ENCODE measurements at places on chromosomes 12 and 14. TPM values are rescaled to one million over a fixed set of nuclear protein-coding genes. Genes with fewer than 3 reads are reported as not detected.
A peak's percentile ranks its signal among the peaks of the same experiment; 100 is the strongest.

GRCh38 chr12:115377779-115378178 lies 693.8 kb upstream of the TBX3 start:
- no peak overlapping the region for H3K4me3 ChIP-seq
- no peak for DNase-seq
- no peak overlapping the region for H3K27ac ChIP-seq
- H3K27me3 ChIP-seq, result no peaks in the 10 kb centered on the region

DNA sequence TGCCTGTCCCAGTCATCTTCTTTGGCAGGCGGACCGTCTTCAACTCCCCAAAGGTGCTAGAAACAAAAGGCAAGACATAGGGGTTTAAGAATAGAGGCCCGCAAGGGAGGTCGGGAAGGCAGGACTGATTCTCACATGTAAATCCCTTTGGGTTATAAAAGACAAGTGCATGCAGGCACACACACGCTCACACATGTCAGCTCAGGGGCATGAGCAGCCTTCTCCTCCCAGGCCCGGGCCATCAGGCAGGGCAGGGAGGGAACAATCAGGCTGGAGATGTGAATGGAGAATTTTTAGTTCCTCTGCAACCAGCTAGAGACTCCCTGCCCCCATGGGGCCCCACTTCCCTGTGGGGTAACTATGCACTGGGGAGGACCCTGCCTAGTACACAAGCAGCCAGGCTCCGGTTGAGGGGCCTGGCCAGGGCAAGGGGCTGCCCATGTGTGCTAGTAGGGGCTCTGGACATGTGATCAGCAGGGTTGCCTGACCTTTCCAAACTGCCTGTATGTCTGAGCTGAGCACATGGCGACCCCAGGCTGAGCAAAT lies 107.2 kb downstream of the RBM19 start:
- DNase-seq, result no peak
- no peaks in the 10 kb centered on the region for H3K27me3 ChIP-seq
- peaks cover 16% of the 10 kb centered on the region for H3K36me3 ChIP-seq
- peaks cover 8% of the 10 kb centered on the region for H3K4me1 ChIP-seq
- no peak overlapping the region for H3K4me3 ChIP-seq
- no peak overlapping the region for H3K27ac ChIP-seq

DNA sequence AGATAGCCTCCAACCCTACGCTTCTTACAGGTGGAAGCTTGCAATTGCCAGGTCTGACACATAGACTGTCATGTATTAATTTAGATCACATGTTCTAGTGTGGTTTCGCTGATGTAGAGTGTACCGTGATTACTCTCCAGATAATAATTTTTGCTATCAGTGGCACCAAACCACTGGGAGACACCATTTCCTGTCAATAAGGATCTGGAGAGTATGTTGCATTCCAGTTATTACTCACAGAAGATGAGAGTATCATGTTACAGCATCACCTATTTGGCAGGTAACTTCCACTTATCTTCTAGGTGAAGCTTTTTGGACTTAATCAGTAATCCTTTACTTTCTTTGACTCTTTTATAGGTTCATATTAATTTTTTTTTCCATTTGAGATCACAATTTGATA lies 147.2 kb downstream of the HELB start:
- H3K36me3 ChIP-seq, result no peaks in the 10 kb centered on the region
- no peak overlapping the region for H3K4me3 ChIP-seq
- H3K27me3 ChIP-seq, result no peaks in the 10 kb centered on the region
- DNase-seq, result peak; percentile 30
- no peaks in the 10 kb centered on the region for H3K4me1 ChIP-seq

- no peak overlapping the region for H3K27ac ChIP-seq
- H3K4me1 ChIP-seq, result no peaks in the 10 kb centered on the region
- no peak overlapping the region for H3K4me3 ChIP-seq
- DNase-seq, result no peak
- H3K27me3 ChIP-seq, result no peaks in the 10 kb centered on the region
Observed at GRCh38 chr14:63367742-63368364, 49.1 kb upstream of the GPHB5 start.

DNA sequence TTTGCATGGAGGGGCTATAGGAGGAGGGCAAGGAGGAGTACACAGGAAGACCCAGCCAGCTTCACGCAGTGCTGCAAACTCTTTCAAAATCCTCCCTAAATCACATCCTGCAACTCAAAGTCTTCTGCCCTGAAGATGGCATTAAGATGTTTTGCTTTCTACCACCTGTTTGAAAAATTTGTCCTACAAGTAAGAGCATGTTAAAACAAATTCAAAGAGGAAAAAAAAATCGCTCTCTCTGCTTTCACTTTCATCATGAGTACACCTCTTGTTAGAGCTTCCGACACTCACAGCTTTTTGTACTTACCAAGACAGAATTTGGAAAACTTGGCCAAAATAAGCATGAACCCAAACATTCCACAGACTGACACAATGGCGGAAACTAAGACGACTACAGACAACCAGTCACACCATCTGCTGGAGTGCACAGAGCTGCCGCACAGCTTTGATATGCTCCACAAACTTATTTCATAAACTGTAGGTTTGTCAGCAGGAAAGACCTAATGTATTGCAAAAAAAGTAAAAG lies 21.3 kb downstream of the GCH1 start:
- peak overlapping the region; percentile 89 for H3K27ac ChIP-seq
- peak; percentile 65 for DNase-seq
- no peaks in the 10 kb centered on the region for H3K27me3 ChIP-seq
- H3K36me3 ChIP-seq, result no peaks in the 10 kb centered on the region
- peaks cover 11% of the 10 kb centered on the region for H3K4me1 ChIP-seq

- no peak overlapping the region for H3K4me3 ChIP-seq
- DNase-seq, result no peak
- no peaks in the 10 kb centered on the region for H3K27me3 ChIP-seq
- H3K27ac ChIP-seq, result peak overlapping the region; percentile 63
- peaks cover 69% of the 10 kb centered on the region for H3K36me3 ChIP-seq
- no peaks in the 10 kb centered on the region for H3K4me1 ChIP-seq
Observed at GRCh38 chr12:48151103-48151771, 6.1 kb downstream of the ASB8 start.

- peaks cover 11% of the 10 kb centered on the region for H3K36me3 ChIP-seq
- H3K27ac ChIP-seq, result peak overlapping the region; percentile 75
- H3K4me1 ChIP-seq, result peaks cover 40% of the 10 kb centered on the region
Observed at GRCh38 chr14:75554482-75554881, 23.9 kb upstream of the FLVCR2 start.

- no peak overlapping the region for H3K27ac ChIP-seq
- DNase-seq, result no peak
- H3K4me3 ChIP-seq, result no peak overlapping the region
- peaks cover 36% of the 10 kb centered on the region for H3K27me3 ChIP-seq
- no peaks in the 10 kb centered on the region for H3K36me3 ChIP-seq
Observed at GRCh38 chr14:101132051-101132571, 228.6 kb upstream of the RTL1 start.

GRCh38 chr14:93269341-93270068 lies 62.4 kb downstream of the UBR7 start:
- H3K27me3 ChIP-seq, result no peaks in the 10 kb centered on the region
- no peak overlapping the region for H3K4me3 ChIP-seq
- H3K4me1 ChIP-seq, result peaks cover 5% of the 10 kb centered on the region

- H3K27me3 ChIP-seq, result no peaks in the 10 kb centered on the region
- H3K27ac ChIP-seq, result no peak overlapping the region
- H3K4me1 ChIP-seq, result no peaks in the 10 kb centered on the region
- no peak for DNase-seq
- no peak overlapping the region for H3K4me3 ChIP-seq
Observed at GRCh38 chr14:99254328-99255009, 17.5 kb downstream of the BCL11B start.

DNA sequence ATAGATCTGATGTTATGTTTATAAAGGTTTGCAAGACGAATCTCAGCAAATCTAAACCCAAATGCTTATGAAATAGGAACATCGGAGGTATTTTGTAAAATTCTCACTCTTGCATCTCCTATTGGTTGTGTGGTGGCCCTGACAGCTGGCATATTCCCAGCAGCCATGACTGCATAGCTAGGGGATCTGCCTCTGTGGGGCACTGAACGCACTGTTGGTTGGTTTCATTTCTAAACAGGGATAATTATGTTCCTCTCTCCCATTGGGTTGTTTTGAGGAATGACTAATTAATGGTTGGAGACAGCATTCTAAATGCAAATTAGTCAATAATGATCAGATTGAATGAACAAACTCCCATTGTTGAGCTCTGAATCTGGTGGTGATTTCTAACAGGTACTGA lies 2.7 kb upstream of the BEST3 start:
- H3K36me3 ChIP-seq, result no peaks in the 10 kb centered on the region
- H3K4me3 ChIP-seq, result no peak overlapping the region
- no peaks in the 10 kb centered on the region for H3K4me1 ChIP-seq

DNA sequence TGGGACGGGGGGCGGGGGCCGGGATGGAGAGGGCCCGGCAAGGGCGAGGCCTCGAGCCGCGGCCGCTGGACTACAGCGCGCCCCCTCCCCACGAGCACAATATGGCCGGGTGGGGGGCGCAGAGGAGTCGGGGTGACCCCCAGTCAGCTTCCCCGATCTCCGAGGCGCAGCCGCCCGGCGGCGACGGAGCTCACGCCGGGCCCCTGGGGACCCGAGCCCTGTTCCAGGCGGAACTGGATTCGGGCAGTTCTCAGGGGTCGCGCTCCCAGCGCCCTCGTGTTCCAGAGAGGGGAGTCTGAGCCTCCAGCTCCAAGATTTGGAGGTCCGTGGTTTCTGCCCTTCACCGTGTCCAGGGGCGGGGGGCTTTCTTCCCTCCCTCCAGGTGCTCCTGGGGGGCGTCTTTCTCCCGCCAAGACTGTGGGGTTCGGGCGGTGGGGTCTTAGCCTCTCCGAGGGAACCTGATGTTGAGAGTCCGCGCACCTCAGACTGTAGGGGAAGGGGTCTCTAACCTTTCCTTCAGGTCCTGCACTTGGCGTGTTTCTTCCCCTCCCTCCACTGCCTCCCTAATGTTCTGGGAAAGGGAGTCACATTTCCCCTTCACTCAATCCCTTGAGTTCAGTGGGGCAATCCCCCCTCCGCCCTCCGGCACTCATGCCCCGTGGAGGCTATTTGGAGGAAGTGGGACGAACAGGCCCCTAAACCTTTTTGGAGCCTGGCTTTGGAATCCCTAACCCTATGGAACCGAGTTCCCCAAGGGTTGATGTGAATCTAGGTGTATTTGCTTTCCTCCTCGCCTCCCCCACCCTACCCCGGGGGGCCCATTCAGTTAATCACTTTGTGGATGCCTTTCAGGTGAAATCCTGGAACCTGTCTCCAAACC lies 584 bp downstream of the ACVR1B start:
- no peak for DNase-seq
- H3K27ac ChIP-seq, result peak overlapping the region; percentile 87
- H3K4me1 ChIP-seq, result peaks cover 36% of the 10 kb centered on the region
- peaks cover 12% of the 10 kb centered on the region for H3K27me3 ChIP-seq

DNA sequence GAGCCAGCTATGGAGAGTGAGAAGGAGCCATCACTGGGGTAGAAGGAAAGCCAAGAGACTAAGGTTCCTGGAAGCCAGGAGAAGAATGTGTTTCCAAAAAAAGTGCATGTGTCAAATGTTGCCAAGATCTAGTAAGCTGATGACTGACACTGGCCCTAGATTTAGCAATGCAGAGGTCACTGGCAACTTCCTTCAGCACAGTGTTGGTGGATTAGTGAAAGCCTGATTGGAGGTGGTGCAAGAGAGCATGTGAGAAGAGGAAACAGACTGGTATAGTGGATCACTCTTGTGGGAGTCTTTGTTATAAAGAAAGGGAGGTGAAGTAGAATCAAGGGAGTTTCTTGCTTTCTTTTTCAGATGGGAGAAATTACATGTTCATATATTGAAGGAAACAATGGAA lies 34.1 kb upstream of the CHGA start:
- no peaks in the 10 kb centered on the region for H3K36me3 ChIP-seq
- no peak overlapping the region for H3K27ac ChIP-seq
- peaks cover 59% of the 10 kb centered on the region for H3K27me3 ChIP-seq
- H3K4me3 ChIP-seq, result no peak overlapping the region
- H3K4me1 ChIP-seq, result no peaks in the 10 kb centered on the region

GRCh38 chr12:91417650-91418049 lies 235.0 kb upstream of the DCN start:
- H3K27ac ChIP-seq, result no peak overlapping the region
- no peaks in the 10 kb centered on the region for H3K36me3 ChIP-seq
- no peaks in the 10 kb centered on the region for H3K27me3 ChIP-seq
- H3K4me3 ChIP-seq, result no peak overlapping the region
- H3K4me1 ChIP-seq, result peaks cover 19% of the 10 kb centered on the region

- no peak for DNase-seq
- H3K4me3 ChIP-seq, result no peak overlapping the region
- H3K4me1 ChIP-seq, result peaks cover 3% of the 10 kb centered on the region
- H3K36me3 ChIP-seq, result no peaks in the 10 kb centered on the region
- H3K27me3 ChIP-seq, result peaks cover 45% of the 10 kb centered on the region
Observed at GRCh38 chr12:53924521-53925405, 13.9 kb upstream of the HOXC13 start.

- peak overlapping the region; percentile 90 for H3K27ac ChIP-seq
- no peaks in the 10 kb centered on the region for H3K27me3 ChIP-seq
- peak; percentile 11 for DNase-seq
- H3K4me1 ChIP-seq, result peaks cover 5% of the 10 kb centered on the region
Observed at GRCh38 chr12:122022393-122023338, 982 bp downstream of the BCL7A start.

DNA sequence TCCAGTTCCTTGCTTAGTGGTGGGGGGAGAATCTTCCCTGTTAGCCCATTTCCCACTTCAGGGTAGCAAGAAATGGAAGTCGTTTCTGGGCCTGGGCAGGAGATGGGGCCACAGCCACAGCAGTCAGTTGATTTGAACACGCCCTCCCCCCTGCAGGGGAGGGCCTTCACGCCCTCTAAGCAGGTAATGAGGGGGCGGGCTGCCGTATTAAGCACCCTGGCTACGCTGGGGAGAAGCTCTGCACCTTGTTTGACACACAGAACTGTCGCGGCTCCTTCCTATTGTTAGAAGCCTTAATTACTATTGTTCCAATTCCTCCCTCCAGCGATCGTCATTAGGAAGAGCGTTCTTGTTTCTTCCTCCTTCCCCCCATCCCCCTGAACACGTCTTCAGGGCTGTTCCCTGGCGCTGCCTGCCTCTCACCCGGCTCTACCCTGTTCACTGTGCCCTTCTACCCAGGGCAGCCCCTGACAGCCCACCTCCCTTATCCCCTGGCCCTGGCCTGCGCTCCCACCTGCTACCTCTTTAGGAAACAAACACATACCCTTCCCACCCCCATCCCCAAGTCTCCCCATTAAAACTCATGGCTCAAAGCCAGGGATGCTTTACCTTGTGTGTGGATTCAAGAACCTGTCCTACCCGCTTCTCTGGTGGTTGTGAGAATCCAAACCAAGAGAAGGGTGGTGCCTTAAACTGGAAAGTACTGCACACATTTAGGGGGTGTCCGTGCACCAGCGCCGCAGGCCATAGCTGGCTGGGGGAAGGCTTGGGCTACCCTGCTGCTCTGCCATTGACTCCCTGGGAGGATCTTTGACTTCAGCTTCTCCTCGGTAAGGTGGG lies 137.6 kb downstream of the TSPAN9 start:
- H3K36me3 ChIP-seq, result no peaks in the 10 kb centered on the region
- no peak overlapping the region for H3K4me3 ChIP-seq

- peaks cover 39% of the 10 kb centered on the region for H3K36me3 ChIP-seq
- DNase-seq, result no peak
- H3K27ac ChIP-seq, result no peak overlapping the region
- H3K4me1 ChIP-seq, result no peaks in the 10 kb centered on the region
Observed at GRCh38 chr14:45060551-45060950, 23.4 kb upstream of the PRPF39 start.

The FOXN4 gene
- total RNA-seq, result not detected

The PIK3C2G gene
- 10.6 TPM for total RNA-seq

The LPAR5 gene
- 2.5 TPM for total RNA-seq

The CEBPE gene
- total RNA-seq, result not detected

Measured in MCF 10A (cell line).